ENCODE measurements at places on chromosomes 6 and 20.

GRCh38 chr6:167200806-167201205 is 43.0 kb upstream of the GPR31 start:
- peaks cover 22% of the 10 kb centered on the region for H3K27me3 ChIP-seq
- H3K36me3 ChIP-seq: no peaks in the 10 kb centered on the region
- no peak overlapping the region for H3K27ac ChIP-seq
- no peak for DNase-seq

- H3K4me3 ChIP-seq: no peak overlapping the region
- H3K27ac ChIP-seq: no peak overlapping the region
- no peaks in the 10 kb centered on the region for H3K36me3 ChIP-seq
- no peaks in the 10 kb centered on the region for H3K27me3 ChIP-seq
These were observed 400.4 kb downstream of the BTBD3 start for GRCh38 chr20:12318043-12318442.

GRCh38 chr6:163348789-163349680 is 65.5 kb upstream of the QKI start:
- H3K27me3 ChIP-seq: no peaks in the 10 kb centered on the region
- DNase-seq: no peak
- no peak overlapping the region for H3K27ac ChIP-seq
- H3K4me1 ChIP-seq: no peaks in the 10 kb centered on the region
- no peak overlapping the region for H3K4me3 ChIP-seq

DNA sequence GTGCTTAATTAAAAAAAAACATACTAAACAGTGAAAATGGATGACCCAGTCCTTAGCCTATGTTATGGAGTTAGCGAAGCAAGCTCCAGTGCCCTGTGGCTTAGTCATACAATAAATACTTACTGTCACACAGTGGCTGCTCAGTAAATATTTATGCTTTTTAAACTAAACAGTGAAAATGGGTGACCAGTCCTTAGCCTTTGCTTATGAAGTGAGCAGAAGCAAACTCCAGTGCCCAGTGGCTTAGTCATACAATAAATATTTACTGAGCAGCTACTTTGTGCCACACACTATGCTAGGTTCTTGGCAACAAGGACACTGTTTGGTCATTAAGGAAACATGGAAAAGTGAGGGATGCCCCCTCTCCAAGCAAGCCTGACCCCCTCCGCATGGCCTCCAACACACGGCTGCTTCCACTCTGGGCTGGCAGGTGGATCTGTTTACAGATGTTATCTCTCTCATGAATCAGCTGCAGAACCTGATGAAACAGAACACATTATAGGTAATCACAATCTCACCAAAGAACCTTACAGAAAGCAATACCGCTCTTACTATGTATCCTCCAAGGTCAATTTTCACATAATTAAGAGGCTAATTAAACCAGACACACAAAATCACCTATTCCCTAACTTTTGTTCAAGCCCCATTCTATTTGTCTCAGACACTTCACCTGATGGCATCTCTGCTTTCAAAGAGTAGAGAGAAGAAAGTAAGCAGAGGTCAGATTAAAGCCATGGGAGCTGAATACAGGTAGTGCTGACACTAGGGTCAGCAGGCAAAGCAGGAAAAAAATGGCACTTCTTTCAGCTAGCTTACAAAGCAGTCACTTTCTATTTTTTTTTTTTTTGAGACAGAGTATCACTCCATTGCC is 27.3 kb downstream of the CDK5RAP1 start:
- H3K27me3 ChIP-seq: no peaks in the 10 kb centered on the region
- peaks cover 52% of the 10 kb centered on the region for H3K36me3 ChIP-seq
- H3K4me3 ChIP-seq: no peak overlapping the region
- peaks cover 36% of the 10 kb centered on the region for H3K4me1 ChIP-seq
- DNase-seq: no peak

DNA sequence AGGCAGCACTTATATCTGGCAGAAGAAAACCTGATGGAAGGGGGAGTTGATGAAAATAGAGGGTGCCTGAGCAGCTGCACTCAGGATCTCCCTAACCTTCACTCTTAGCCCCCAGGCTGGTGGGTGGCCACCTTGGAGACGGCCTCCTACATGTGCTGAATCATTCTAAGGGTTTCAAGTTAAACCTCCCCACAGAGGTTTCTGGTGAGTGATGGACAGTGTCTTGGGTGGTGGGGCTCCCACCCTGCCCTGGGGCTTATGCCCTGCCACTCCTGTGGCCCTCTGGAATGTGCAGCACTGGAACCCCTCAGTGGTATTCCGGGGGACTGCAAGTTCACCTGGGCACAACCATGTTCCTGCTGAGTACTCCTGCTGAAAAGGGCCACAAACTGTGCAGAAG is 357.2 kb downstream of the CD83 start:
- no peak overlapping the region for H3K4me3 ChIP-seq
- peaks cover 7% of the 10 kb centered on the region for H3K36me3 ChIP-seq
- no peak overlapping the region for H3K27ac ChIP-seq
- H3K4me1 ChIP-seq: peaks cover 5% of the 10 kb centered on the region
- DNase-seq: no peak
- no peaks in the 10 kb centered on the region for H3K27me3 ChIP-seq

- no peak overlapping the region for H3K4me3 ChIP-seq
- H3K27ac ChIP-seq: no peak overlapping the region
- DNase-seq: no peak
- H3K4me1 ChIP-seq: peaks cover 10% of the 10 kb centered on the region
- H3K36me3 ChIP-seq: no peaks in the 10 kb centered on the region
These were observed 20.0 kb upstream of the TMEM14A start for GRCh38 chr6:52650941-52651340.

DNA sequence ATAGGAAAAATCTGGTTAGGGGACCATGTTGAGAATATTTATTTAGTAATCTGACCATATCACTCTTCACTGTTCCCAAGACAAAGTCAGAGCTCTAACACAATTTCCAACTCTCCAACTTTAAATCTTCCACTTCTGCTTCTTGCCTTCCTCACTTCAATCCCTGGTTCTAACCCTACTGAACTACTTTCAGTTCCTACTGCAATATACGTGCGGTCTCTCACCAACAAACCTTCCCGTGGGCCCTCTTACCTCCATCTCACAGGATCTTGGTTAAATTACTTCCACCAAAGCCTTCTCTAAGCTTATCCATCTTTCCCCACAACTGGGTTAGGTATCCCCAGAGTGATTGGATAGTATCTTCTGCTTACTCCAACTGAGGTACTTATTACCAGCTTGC is 8.0 kb downstream of the EIF2S2 start:
- peaks cover 69% of the 10 kb centered on the region for H3K36me3 ChIP-seq
- peaks cover 56% of the 10 kb centered on the region for H3K4me1 ChIP-seq
- no peaks in the 10 kb centered on the region for H3K27me3 ChIP-seq
- no peak for DNase-seq

- peak overlapping the region; percentile 92 for H3K27ac ChIP-seq
- peaks cover 10% of the 10 kb centered on the region for H3K36me3 ChIP-seq
- H3K4me3 ChIP-seq: peak overlapping the region; percentile 95
- DNase-seq: no peak
- no peaks in the 10 kb centered on the region for H3K27me3 ChIP-seq
- peaks cover 44% of the 10 kb centered on the region for H3K4me1 ChIP-seq
These were observed 1.4 kb downstream of the FYN start for GRCh38 chr6:111871725-111872400.

DNA sequence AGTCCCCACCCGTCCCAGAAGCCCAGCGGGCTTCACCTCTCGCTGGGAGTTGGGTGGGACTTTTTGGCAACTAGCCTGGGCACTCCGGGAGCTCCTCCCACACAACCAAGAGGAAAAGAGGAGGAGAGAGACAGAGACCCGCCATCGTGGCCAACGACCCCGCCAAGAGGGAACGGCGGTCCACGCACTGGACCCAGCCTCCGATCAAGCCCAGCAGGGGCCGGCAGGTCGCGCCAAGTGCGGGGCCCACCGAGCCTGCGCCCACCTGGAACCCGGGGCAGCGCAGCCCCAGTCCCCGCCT is 3.0 kb upstream of the TMEM14C start:
- peak overlapping the region; percentile 83 for H3K4me3 ChIP-seq
- no peaks in the 10 kb centered on the region for H3K27me3 ChIP-seq
- DNase-seq: no peak
- peaks cover 13% of the 10 kb centered on the region for H3K36me3 ChIP-seq
- H3K4me1 ChIP-seq: peaks cover 38% of the 10 kb centered on the region

DNA sequence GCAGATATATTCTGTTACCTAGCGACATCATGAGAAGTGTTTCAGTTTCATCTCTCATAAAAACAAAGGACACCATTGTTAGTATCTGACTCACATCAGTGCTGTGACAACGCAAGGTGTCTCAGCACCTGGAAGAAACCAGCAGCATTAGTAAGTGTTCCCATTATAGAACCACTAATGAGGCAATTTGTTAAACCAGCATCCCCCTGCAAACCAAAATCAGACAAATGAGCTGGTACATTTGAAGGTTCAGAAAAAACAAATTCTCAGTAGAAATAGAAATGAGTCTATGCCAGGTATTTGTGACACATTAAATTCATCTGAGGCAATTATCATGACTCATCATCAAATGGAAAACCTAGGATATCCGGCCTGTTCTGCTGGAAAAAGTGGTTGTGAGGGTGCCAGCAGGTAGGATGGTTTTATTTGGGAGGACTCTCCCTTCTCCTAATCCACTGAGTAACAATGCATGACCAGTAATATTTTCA is 151.7 kb downstream of the TMEM200A start:
- peaks cover 52% of the 10 kb centered on the region for H3K4me1 ChIP-seq
- H3K27me3 ChIP-seq: peaks cover 3% of the 10 kb centered on the region
- peaks cover 48% of the 10 kb centered on the region for H3K36me3 ChIP-seq
- peak overlapping the region; percentile 72 for H3K27ac ChIP-seq

GRCh38 chr6:139591075-139591865 is 216.8 kb upstream of the CITED2 start:
- H3K4me3 ChIP-seq: no peak overlapping the region
- H3K27ac ChIP-seq: no peak overlapping the region
- H3K36me3 ChIP-seq: no peaks in the 10 kb centered on the region
- H3K27me3 ChIP-seq: peaks cover 26% of the 10 kb centered on the region
- DNase-seq: no peak

- H3K27ac ChIP-seq: no peak overlapping the region
- no peak overlapping the region for H3K4me3 ChIP-seq
These were observed 8.0 kb downstream of the TP53RK start for GRCh38 chr20:46681032-46681854.

- no peaks in the 10 kb centered on the region for H3K27me3 ChIP-seq
- no peak for DNase-seq
- H3K4me1 ChIP-seq: no peaks in the 10 kb centered on the region
- no peak overlapping the region for H3K27ac ChIP-seq
- H3K36me3 ChIP-seq: no peaks in the 10 kb centered on the region
These were observed 30.5 kb downstream of the PLCB4 start for GRCh38 chr20:9099372-9099771.

DNA sequence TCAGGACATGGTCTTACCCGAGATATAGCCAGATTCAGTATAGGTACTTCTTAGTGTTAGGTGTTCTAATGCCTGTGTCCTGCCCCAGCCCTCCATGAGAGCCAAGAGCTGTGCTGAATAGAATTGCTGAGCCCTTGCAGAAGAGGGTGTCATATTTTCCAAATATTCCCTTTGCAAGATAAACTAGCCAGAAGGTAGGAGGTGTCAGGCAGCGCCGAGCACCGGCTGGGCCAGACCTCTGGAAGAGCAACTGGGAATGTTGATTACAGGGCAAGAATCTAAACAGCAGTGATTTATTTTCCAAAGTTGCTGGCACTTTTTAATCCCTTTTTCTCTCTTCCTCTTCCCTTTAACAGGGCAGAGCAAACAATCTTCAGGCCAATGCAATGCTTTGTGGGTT is 37.1 kb upstream of the EZR start:
- peaks cover 18% of the 10 kb centered on the region for H3K4me1 ChIP-seq
- H3K4me3 ChIP-seq: no peak overlapping the region
- peak overlapping the region; percentile 28 for H3K27ac ChIP-seq
- H3K36me3 ChIP-seq: no peaks in the 10 kb centered on the region
- no peaks in the 10 kb centered on the region for H3K27me3 ChIP-seq

DNA sequence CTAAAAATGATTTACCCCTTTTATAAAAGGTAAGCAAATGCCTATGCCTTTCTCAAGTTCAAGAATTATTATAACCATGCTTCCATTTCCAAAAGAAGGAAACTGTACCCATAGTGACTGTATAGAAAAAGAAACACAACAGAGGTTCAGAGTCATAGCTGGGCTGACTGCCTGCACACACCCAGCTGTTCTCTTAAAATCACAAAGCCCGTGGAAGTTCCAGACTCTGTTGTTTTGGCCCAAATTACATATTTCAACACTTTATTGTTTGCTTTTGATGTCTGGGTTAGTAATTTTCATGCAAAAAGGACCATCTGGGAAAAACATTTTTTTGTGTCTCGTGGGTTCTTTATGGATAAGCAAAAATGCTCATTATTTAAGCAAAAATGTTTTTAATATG is 99.2 kb downstream of the LCA5 start:
- no peak overlapping the region for H3K27ac ChIP-seq
- H3K4me1 ChIP-seq: no peaks in the 10 kb centered on the region
- no peak for DNase-seq
- no peaks in the 10 kb centered on the region for H3K27me3 ChIP-seq

GRCh38 chr6:4802312-4802935 is 26.2 kb downstream of the CDYL start:
- H3K27me3 ChIP-seq: no peaks in the 10 kb centered on the region
- DNase-seq: no peak
- peaks cover 3% of the 10 kb centered on the region for H3K36me3 ChIP-seq
- H3K4me1 ChIP-seq: peaks cover 26% of the 10 kb centered on the region
- no peak overlapping the region for H3K4me3 ChIP-seq

- H3K4me3 ChIP-seq: no peak overlapping the region
- H3K36me3 ChIP-seq: peaks cover 23% of the 10 kb centered on the region
- peak overlapping the region; percentile 90 for H3K27ac ChIP-seq
- no peaks in the 10 kb centered on the region for H3K27me3 ChIP-seq
- no peak for DNase-seq
These were observed 1.4 kb upstream of the KIFC1 start for GRCh38 chr6:33390173-33390572.

- H3K4me1 ChIP-seq: peaks cover 8% of the 10 kb centered on the region
- no peak for DNase-seq
- H3K4me3 ChIP-seq: no peak overlapping the region
- H3K36me3 ChIP-seq: no peaks in the 10 kb centered on the region
- H3K27me3 ChIP-seq: peaks cover 6% of the 10 kb centered on the region
- H3K27ac ChIP-seq: no peak overlapping the region
These were observed 61.0 kb downstream of the SNAI1 start for GRCh38 chr20:50043573-50044352.

DNA sequence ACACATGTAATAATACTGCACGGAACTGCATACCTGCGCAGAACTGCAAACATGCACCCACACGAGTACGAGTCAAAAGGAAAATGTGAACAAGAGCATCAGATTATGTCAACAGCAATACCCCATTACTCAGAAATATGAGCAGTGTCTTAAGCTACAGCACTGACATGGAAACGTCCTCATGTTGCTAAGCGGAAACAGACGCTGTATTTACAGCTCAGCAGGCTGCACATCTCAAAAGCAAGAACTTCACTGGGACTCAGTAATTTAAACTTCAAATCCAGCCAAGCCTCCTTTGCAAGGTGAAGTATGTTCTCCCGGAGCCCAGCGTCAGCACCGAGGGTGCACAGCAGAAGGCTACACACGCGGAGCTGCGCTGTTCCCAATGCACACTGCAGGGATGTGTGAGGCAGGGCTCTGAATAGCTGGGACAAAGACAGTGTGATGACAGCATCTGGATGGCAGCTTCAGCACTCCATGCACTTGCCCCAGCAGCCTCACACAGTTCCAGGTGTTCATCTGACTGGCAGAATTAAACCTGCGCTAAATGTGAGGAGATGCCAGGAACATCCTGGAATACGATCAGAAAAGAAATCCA is 202.8 kb downstream of the WDR27 start:
- H3K4me1 ChIP-seq: no peaks in the 10 kb centered on the region
- no peak overlapping the region for H3K4me3 ChIP-seq

Data from T-helper 2 cell treated with Interferon-gamma antibody and Interleukin-4, amounts not matched to agents 5 μg/mL and 100 μg/mL, for 36 hours (primary cell).